ENCODE measurements at places on chromosomes 3 and 15.

GRCh38 chr15:69537901-69538300 is 85.3 kb downstream of the RPLP1 start:
- DNase-seq, result no peak

GRCh38 chr15:34606545-34606944 is 23.1 kb upstream of the GOLGA8B start:
- no peak for DNase-seq

- no peak for DNase-seq
Observed at GRCh38 chr3:3753416-3753815, 45.8 kb upstream of the LRRN1 start.

- DNase-seq, result no peak
Observed at GRCh38 chr3:184603151-184604030, 41.8 kb downstream of the EPHB3 start.

- DNase-seq, result no peak
Observed at GRCh38 chr15:31486906-31487695, 160.5 kb downstream of the KLF13 start.

DNA sequence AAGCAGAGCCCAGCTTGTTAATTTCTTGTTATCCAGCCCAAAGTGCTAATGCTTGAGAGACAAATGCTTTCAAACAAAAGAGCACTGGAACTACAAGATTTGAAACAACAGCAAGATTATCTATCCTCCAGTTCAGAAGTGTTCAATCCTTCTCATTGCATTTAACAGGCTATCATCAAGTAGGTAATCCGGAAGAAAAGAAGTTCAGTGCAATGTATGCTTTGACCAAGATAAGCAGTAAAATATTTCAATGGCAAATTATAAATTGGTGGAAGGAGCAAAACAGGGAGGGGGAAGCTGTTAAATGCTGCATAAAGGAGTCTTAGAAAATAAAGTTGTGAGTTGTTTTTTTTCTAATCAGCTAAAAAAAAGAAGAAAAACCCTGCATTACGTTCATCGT is 8.8 kb downstream of the LRIG1 start:
- DNase-seq, result no peak

DNA sequence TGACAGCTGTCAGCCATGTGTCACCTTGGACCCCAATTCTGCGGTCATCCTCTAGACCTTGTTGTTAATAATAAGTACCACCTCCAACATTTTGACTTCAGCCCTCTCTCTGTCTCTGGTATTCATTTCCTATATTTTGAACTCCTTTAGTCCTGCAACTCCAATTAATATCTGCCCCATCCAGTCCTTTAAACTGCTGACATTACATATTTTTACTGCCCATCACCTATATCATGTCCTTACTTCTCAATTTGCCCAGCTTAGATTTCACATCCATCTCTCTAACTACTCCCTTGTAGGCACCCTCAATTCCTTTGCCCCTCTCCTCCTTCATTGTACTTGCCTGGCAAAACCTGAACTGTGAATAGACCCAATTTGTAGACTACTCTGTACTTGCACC is 73.5 kb downstream of the SCN10A start:
- DNase-seq, result no peak

- no peak for DNase-seq
Observed at GRCh38 chr3:16227566-16227965, 37.2 kb downstream of the DPH3 start.

GRCh38 chr3:43025423-43025822 is 46.3 kb downstream of the GASK1A start:
- no peak for DNase-seq

DNA sequence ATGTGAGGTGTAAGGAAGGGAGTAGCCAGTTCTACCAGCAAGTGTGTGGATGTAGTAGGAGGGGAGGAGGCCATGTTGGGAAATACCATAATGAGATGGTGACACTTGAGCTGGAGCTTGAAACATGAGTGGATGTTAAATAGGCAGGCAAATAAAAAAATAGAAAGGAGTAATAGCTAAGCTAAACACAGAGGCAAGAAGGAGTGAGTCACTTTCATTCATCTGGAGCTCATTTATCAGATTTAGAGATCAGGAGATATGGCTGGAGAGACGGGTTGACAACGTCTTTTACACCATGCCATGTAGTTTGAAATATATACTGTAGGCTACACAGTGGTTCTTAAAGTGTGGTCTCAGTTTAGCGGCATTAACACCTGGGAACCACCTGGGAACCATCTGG is 390.5 kb downstream of the DIPK2A start:
- no peak for DNase-seq

GRCh38 chr15:39127151-39127790 is 453.6 kb upstream of the THBS1 start:
- no peak for DNase-seq

GRCh38 chr15:64767203-64767602 is 8.2 kb downstream of the RBPMS2 start:
- peak; percentile 7 for DNase-seq

DNA sequence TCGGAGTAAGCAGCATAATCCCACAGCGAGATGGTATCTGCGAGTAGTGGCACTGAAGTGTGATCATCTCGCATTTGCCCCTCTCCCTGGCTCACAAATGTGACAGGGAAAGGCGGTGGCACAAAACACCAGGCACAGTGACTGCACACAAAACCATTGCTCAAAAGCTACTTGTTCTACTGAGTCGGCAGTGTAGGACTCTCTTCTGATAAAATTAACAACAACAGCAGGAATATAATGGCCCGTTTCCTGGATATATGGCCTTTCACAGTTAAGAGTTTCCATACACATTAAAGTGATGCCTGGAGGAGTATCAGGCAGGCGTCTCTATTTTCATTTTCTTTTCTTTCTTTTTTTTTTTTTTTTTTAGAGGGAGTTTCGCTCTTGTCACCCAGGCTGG is 69.0 kb downstream of the MYO1E start:
- DNase-seq, result no peak

DNA sequence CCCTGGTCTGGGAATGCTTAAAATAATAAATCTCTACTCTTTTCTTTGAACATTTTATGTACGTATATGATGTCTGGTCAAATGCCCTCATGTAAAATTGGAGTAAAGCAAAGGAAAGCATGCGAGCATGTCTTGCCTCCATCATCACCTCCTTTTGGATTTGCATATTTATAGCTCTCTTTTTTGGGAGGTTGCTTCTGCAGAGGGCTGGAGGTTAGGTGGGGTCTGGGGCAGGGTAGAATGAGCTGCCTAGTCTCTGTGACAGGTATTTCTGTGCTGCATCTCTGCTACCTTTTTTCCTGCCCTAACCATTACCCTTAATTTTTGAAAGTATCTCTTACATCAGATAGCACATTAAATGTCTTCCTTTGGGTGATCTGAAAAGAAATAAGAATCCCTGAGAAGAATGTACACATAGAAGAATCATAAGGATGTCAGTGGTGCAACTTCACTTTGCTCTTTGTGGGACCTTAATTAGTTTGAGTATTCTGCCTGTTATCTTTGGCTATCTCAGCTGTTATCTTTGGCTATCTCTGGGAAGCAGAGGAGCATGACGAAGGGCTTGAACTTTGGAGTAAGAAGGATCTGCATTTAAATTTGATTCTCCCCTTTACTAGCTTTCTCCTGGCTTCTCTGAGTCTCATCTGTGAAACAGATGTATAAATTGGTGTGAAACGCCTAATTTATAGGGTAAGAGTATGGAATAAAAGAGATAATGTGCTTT is 40.2 kb downstream of the PPM1L start:
- DNase-seq, result no peak

GRCh38 chr15:60411774-60412425 is 14.1 kb upstream of the ANXA2 start:
- no peak for DNase-seq

DNA sequence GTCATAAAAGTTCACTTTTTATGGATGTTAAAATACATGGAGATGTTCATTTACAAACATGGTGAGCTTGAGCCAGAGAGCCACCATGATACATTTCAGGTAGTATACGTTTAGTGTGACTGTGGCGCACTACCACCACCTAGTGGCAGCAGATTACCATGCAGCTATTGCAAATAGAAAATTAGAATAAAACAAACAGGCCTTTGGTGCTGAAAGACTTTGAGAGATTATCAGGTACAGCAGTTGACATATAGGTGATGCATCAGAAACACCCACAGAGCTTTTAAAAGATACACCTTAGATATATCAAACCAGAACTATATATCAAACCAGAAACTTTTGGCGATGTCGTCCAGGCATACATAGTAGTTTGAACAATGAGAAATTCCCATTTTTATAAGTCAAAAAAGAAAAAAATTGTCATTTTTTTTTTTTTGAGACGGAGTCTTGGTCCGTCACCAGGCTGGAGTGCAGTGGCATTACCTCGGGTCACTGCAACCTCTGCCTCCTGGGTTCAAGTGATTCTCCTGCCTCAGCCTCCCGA is 42.0 kb upstream of the ICE2 start:
- peak; percentile 87 for DNase-seq

DNA sequence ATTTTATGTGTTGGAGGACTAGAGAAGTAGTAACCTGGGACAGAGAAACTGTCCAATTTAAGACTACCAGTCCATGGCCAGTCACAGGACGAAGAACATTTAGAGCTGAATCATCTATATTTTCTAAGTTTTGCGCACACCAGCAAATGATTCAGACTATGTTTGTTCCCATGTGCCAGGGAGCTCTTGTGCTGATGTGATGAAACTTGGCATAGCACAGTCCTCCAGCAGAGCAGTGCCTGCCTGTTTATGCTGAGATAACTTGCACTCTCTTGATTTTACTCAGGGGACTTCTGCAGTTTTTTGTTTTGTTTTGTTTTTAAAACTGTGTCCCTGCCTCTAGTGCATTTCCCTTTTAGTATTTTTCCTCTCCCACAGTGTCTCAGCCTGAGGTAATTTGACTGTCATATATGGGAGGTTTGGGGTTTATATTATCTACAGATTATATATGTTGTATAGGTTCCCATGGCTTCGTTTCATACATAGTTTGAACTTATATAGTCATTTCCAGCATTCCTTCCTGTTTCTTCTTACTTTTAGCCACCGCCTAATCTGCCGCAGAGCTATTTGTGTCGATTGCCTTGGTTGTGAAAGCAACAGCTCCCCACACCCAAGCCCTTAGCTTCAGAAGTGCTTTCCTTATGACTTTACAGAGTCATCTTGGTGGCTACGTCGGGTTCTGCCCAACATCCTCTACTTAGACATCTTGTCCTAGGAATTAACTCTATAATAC is 45.5 kb downstream of the PPM1L start:
- no peak for DNase-seq

GRCh38 chr3:128903501-128903900 is 24.1 kb downstream of the ACAD9 start:
- DNase-seq, result no peak

GRCh38 chr3:48656061-48656840 is 6.4 kb downstream of the CELSR3 start:
- peak; percentile 86 for DNase-seq

- peak; percentile 76 for DNase-seq
Observed at GRCh38 chr3:46368569-46368968, 2.2 kb upstream of the CCR5 start.

DNA sequence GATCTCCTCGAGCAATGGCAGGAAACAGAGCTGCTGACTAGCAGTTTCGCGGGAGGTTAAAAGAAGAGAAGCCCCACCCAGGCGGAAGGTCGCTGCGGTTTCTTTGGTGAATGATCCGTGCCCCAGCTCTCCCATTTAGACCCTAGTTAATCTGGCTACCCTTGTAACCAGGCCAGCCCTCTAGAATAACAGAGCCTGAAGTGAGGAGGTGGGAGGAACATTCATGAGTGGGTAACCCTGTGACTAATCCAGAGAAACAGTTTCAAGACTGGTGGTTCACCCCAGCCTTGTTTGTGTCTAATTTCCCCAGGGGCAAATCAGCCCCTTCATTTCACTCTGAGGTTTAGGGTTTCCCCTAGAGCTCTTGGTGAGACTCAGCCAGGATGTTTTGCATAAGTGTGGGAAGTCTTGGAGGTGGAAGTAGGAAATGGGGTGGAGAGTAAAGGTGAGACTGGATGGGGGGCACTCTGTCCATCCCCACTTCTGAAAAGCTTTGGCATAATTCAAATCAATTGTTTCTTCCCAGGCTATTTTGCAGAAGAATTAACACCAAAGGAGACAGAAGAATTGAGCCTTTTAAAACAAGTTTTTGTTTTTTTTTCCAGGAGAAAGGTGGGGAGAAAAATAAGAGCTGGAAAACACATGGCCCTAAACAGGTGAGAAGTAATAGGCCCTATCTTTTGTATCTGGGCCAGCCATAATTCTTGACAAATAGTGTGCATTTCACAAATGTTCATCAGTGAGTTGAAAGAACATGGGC is 303.1 kb downstream of the RPLP1 start:
- DNase-seq, result peak; percentile 90

- DNase-seq, result no peak
Observed at GRCh38 chr15:66400351-66400774, 13.7 kb downstream of the MAP2K1 start.

DNA sequence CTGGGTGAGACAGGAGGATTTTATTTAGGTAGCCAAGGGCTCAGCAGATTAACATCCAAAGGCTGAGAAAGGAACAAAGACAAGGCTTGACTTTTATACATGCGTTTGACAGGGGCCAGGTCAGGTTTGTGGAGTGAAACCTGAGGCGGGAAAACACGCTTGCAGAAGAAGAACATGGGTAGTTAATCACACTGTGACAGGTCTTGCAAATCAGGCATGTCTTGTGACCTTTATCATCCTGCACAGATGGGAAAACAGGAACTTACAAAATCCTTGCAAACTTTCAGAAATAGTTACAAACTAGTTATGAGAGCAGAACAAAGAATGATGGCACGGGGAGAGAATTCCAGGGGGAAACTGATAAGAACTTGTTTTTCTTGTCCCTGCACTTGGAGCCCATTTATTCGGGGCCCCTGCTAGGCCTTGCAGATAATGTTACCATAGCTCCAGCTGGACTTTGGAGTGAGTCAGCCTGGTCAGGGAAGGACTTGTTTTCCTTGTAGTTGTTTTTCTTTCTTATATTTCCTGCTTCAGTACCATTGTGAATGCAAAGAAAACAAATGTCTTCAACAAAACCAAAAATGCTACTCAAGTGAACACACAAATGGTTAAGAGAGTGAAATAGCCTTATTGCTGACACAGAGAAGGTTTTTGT is 965.9 kb upstream of the ROBO1 start:
- DNase-seq, result no peak

DNA sequence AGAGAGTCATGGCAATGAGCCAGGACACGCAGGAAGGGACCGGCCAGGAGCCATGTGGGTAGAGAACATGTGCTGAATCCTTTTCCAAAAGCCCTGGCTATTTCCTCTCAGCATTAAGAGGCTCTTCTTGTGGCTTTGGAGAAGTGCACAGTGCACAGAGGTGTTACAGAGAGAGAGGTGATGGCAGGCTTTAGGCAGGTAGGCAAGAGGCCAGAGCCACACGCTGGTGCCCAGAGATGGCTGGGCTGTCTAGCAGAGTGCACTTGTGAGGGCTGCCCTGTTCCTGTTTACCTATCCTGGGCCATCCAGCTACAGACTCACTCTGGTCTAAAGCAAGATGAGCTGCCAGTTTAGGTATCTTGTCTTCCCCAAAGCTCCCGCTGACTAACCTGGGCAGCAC is 402.6 kb downstream of the OCA2 start:
- DNase-seq, result no peak

DNA sequence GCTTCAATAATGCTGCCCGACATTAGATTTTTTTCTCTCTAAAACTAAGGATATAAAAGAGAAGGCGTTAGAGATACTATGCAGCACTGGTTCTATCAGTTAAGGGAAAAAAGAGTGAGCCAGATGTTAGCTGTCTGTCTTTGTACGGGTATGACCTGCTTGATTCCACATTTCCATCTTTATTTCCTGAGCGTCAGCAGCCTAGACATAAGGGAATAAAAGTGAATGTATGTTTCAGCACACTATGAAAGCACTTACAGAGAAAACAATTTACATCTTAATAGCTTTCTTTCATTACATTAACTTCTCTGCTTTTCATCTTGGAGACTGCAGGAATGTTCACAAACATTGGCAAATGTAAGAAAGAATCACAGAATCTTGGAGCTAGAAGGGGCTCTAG is 319.3 kb downstream of the CTNNB1 start:
- DNase-seq, result no peak

GRCh38 chr3:62436785-62437184 is 63.4 kb upstream of the FEZF2 start:
- no peak for DNase-seq

Data from CD4-positive, alpha-beta T cell treated with Interleukin-6 for 4 hours (primary cell).